ENCODE measurements at places on chromosomes 11 and 22. TPM values are rescaled to one million over a fixed set of nuclear protein-coding genes. Genes with fewer than 3 reads are reported as not detected.

The NRGN gene
- not detected for total RNA-seq

The VSTM5 gene
- total RNA-seq, result under 0.01 TPM

The ZBTB44 gene
- total RNA-seq, result 32.0 TPM

The CD248 gene
- 168 TPM for total RNA-seq

The ADAMTS15 gene
- total RNA-seq, result 29.6 TPM

The PVALB gene
- total RNA-seq, result not detected

The KCNK4 gene
- 0.09 TPM for total RNA-seq

The MPEG1 gene
- not detected for total RNA-seq

The MS4A4E gene
- total RNA-seq, result not detected

All from bronchial smooth muscle cell (primary cell).